ENCODE measurements at places on chromosomes 11 and 22. TPM values are rescaled to one million over a fixed set of nuclear protein-coding genes. Genes with fewer than 3 reads are reported as not detected.

DNA sequence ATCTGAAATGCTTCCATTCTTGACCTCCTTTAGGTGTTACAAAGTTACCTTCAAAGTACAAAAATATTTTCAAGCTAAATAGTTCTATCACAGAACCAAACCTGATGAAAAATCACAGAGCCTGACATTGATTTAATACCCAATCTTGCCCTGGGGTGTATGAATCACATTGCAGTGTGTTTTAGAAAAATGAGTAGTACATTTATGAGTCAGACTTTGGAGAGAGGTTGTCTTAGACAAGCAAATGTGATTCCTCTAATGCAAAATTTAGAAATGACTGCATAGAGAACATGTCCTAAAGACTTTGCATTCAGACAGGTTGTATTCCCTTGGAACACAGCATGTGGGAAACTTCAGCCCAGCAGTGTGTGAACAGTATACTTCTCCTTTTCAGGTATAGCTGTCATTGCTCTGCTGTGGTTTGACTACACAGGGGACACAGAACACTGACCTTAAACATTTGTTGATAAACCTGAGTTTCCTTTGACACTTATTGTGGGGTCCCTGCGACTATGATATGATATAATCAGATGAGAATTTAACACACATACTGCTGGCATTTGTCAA, 972.1 kb downstream of the JRKL start:
- no peak for DNase-seq

DNA sequence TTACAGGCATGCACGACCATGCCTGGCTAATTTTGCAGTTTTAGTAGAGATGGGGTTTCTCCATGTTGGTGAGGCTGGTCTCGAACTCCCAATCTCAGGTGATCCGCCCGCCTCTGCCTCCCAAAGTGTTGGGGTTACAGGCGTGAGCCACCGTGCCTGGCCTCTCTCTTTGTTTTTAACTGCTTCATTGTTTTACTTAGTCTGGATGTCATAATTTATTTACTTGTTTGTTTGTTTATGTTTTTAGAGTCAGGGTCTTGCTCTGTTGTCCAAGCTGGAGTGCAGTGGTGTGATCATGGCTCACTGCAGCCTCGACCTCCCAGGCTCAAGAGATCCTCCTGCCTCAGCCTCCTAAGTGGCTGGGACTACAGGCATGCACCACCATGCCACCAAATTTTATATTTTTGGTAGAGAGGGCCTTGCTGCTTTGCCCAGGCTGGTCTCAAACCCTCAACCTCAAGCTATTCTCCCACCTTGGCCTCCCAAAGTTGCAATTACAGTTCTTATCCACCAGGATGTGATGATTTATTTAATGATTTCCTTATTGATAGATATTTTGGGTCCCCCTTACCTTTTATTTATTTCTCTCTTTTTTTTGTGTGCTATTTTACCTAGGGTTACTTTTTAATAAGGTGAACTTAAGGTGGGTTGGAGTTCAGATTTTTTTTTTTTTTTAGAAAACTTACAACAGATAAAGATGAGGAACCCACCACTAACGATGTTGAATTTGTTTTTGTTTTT, 52.6 kb upstream of the ADA2 start:
- no peak for DNase-seq

DNA sequence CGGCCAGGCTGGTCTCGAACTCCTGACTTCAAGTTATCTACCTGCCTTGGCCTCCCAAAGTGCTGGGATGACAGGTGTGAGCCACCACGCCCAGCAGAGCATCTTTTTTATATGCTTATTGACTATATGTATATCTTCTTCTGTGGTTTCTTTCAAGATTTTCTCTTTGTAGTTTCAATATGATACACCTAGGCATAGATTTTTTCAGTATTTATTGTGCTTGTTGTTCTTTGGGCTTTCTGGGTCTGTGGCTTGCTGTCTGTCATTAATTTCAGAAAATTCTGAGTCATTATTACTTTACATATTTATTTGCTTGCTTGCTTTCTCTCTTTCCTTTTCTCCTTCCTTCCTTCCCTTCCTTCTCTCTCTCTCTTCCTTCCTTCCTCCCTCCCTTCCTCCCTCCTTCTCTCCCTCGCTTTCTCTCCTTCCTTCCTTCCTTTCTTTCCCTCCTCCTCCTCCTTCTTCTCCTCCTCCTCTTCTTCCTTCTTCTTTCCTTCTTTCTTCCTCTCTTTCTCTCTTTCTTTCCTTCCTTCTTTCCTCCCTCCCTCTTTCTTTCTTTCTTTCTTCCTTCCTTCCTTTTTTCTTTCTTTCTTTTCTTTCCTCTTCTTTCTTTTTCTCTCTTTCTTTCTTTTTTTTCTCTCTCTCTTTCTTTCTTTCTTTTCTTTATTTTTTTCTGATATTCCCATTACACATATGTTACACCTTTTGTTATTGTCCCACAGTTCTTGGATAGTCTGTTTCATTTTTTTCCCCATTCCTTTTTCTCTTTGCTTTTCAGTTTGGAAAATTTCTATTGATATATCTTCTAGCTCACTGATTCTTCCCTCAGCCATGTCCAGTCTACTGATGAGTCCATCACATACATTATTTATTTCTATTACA, 10.9 kb upstream of the DCHS1 start:
- no peak for DNase-seq

Gene SLC22A25
- not detected for total RNA-seq
